ENCODE measurements at places on chromosomes 1 and 21.

DNA sequence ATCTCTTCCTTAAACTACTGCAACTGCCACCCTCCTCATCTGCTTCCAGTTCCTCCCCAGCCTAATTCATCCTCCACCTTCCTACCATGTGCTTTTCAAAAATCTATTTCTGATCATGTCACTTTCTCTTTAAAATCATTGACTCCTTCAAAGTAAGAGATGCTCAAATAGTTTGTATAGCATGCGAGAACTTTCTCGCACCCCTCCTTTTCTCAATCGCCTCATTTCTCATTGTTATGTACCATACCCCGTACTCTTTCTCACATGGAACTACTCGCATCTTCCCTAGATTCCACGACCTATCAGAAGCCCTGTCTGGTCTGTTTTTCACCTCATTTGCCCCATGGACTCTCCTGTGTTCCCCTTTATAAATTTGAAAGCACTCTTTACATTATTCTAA lies 238.2 kb downstream of the NRIP1 start:
- no peak for DNase-seq

- no peak for DNase-seq
Measured at GRCh38 chr1:24294228-24294672, 24.9 kb upstream of the GRHL3 start.

GRCh38 chr1:214896921-214897320 lies 185.6 kb upstream of the KCNK2 start:
- no peak for DNase-seq

DNA sequence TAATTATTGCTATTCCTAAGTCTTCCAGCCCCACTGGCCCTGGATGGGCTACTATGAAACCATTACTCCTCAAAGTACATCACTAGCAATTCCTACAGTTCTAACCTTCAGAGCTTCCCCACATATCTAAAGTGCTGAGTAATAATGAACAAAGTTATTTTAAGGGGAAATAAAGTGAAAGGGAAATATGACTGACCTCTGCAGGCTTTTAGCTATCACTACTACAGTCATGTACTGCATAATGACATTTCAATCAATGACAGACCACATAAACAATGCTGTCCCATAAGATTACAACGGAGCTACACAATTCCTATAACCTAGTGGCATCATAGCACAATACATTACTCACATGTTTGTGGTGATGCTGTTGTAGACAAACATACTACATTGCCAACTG lies 32.5 kb upstream of the ASPM start:
- DNase-seq = no peak

DNA sequence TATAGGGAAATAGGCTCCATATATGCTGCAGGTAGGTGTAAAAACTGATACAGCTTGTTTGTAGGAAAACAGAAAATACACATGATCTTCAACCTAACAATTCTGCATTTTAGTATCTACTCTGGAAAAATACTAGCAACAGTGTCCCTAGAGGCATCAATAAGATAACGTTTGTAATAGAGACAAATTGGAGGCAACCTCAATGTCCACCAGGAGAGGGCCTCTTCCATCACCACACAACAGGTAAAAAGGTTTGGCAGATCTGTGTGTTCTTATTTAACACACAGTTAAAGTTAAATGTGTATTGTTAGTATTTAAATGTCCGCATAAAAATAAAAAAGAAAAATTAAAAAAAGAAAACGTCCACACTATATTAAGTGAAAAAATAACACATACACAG lies 5.4 kb downstream of the EIF2D start:
- no peak for DNase-seq

DNA sequence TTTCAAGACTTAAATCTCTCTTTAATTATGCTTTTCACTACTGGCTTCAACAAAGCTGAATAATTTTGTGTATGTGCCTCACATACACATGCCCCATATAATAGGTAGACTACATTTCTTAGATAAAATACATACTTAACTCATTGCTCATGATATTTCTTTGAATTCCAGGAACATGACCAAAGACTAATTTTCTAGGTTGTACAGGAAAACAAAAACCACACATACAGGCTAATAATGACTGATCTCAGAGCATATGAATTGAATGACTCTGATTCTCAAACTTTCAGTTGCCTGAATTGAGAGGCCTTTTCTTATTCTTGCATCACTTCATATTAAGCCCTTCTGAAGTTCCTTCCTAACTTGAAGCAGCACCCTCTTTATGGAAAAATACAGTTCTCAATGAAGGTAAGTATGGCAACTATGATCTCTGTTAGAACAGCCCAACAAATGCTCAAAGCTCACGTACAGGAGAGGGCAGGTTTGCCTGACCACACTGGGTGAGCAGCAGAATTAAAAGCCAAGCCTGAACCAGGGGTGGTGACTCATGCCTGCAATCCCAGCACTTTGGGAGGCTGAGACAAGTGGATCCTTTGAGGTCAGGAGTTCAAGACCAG lies 22.6 kb upstream of the UAP1 start:
- DNase-seq = no peak

DNA sequence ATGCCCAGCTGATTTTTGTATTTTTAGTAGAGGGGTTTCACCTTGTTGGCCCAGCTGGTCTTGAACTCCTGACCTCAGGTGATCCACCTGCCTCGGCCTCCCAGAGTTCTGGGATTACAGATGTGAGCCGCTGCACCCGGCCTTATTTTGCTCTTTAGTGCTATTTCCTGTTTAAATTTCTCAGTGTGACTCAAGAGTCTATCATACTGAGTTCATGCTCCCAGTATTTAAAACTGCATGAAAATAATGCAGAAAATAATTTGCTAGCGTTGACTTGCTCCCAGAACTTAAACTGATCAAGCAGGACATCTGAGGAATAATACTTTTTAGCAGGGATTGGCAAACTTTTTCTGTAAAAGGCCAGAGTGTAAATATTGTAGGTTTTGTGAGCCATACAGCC lies 86.4 kb upstream of the C1orf21 start:
- DNase-seq = no peak

DNA sequence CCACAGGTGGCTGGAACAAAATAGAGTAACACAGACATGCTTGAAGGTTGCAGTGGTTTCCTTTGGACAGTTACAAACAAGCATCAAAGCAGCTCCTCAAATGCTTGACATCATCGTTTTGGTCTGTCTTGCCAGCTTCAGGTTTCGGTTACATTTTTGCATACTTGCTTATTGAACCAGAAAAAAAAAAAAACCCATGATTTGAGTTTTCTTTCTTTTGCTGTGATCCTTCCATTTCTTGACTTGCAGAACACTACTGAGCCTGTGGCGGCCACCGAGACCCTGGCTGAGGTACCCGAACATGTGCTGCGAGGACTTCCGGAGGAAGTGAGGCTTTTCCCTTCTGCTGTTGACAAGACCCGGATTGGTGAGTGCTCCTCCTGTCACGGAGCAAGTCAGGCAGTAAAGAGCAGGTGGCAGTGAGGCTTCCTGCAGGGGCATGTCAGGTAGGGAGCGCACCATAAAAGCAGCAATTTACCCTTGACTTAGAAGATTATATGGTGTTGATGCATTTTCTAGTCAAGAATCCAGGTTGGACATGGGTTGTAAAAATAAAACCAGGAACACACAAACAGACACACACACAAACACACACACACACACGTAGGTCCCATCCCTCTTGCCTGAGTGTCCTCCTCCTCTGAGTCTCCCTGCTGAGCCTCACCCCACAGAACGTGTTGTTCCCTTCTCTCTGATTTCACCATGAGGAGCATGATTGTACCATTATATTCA lies 30.9 kb downstream of the PRDM2 start:
- DNase-seq = no peak

- no peak for DNase-seq
Measured at GRCh38 chr1:56248138-56248537, 331.2 kb downstream of the PLPP3 start.

GRCh38 chr21:45558044-45558721 lies 15.9 kb upstream of the SLC19A1 start:
- no peak for DNase-seq

- DNase-seq = no peak
Measured at GRCh38 chr1:151638074-151638775, 26.4 kb downstream of the SNX27 start.

- DNase-seq = no peak
Measured at GRCh38 chr21:41823166-41823565, 56.0 kb downstream of the PRDM15 start.

DNA sequence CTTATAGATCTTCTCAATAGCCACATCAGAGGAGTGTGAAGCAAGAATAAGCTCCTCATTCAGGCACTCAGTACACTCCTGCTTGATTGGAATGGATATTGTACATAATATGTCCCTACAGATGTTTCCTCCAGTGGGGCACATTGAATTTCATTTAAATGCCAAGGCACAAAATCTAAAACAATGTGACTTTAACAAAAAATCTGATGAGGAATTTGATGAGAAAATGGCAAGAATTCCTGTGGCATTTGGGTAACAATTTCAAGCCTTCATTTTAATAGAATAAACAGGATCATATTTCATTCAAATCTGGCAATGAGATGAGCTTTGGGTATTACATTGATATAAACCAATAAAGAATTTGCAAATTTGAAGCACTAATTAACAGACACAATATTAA lies 307.7 kb upstream of the PKN2 start:
- no peak for DNase-seq

- no peak for DNase-seq
Measured at GRCh38 chr1:81472387-81472786, 328.3 kb upstream of the ADGRL2 start.

DNA sequence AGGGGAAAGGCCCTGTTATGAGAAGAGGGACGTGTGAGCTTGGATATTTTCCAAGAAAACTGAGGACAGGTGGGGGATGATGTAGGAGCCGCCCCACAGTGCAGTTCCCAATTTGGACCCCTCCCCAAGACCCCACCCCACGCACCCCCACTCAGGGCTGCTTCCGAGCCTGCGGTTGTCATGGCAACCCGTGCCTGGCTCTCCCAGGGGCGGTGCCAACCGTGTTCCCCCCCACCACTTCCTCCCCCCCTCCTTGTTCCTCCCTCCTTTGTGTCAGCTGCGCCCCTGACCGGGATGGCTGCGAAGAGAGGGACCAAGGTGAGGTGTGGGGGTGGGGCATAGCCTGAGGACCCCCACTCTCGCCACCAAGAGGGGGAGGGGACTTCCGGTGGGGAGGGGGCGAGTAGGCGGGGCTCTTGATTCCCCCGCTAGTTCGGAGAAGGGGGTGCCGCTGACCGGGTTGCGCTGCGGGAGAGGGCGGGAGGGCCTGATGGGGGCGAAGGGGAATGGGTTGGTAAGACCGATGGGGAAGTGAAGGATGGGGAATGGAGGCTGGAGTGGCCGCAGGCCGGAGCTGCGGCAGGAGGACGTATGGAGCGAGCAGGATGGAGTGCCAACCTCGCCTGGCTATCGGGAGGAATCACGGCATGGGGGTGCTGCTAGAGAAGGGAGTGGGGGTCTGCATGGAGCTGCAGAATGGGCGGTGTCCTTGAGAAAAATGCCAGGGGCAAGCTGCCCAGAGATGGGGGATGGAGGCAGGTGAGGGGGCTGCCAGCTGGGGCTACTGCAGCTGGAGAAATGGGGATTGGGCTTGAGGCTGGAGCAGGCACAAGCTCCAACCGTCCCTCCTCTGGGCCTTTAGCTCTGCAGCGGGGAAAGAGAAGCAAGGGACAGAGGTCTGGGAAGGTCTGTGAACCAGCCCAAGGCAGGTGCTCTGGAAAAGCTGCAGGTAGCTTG lies 953 bp downstream of the TRIM46 start:
- DNase-seq = no peak

- no peak for DNase-seq
Measured at GRCh38 chr1:245448975-245449431, 294.2 kb downstream of the KIF26B start.

GRCh38 chr21:38202811-38203210 lies 54.0 kb upstream of the KCNJ15 start:
- DNase-seq = no peak

- DNase-seq = no peak
Measured at GRCh38 chr1:85313888-85314696, 37.7 kb upstream of the BCL10 start.

GRCh38 chr21:39373634-39374033 lies 24.7 kb upstream of the HMGN1 start:
- DNase-seq = peak; percentile 41

DNA sequence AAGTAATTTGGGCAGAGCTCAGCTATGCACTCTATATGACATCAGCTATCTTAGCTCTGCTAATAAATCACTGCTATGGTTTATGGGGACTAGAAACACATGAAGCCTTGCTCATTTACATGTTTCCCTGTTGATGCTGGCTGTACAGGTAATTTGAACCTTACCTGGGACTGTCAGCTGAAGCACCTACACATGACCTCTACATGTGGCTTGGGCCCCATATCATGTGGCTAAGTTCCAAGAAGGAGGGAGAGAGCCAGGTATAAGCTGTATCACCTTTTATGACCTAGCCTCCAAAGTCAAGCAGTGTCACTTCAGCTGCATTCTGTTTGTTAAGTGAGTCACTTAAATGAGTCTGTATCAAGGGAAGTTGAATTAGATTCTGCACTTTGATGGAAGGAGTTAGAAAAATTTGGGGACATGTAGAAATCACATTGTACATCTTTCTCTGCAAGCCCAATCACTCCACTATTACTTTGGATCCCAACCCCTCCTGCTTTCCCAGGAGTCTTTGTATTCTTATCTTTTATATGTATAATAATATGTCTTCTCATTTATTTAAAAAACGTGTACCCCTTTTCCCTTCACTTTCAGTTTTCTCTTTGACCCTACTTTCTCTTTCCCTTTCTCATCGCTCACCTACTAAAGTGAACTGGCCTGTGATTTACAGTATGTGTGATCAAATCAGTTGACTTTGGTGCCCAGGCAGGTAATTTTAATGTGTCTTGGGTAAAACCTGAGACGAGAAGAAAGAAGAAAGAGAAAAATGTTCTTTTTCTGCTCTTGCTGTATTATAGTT lies 53.4 kb upstream of the PRKACB start:
- no peak for DNase-seq

DNA sequence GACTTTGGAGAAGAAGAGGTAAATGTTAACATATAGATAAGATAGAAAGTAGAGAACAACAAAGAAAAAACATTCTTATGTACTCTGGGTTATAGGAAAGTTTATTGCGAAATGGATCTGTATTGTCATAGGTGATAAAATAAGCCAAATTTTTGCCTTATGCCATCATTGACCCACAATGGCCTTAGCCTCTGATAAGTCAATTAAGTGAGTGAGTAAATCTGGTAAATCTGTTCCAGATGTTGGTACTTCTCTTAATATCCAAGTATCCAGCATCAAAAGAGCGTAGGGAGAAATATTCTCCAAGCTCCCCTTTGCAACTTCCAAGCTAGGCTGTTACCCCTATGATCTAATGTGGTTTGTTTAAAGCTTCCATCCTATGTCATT lies 38.3 kb upstream of the CLCA4 start:
- DNase-seq = no peak

- DNase-seq = no peak
Measured at GRCh38 chr1:20087668-20088067, 17.7 kb downstream of the PLA2G5 start.

GRCh38 chr1:10897981-10898728 lies 101.7 kb upstream of the CASZ1 start:
- no peak for DNase-seq

- DNase-seq = no peak
Measured at GRCh38 chr1:225963735-225964530, 22.9 kb upstream of the LEFTY2 start.

DNA sequence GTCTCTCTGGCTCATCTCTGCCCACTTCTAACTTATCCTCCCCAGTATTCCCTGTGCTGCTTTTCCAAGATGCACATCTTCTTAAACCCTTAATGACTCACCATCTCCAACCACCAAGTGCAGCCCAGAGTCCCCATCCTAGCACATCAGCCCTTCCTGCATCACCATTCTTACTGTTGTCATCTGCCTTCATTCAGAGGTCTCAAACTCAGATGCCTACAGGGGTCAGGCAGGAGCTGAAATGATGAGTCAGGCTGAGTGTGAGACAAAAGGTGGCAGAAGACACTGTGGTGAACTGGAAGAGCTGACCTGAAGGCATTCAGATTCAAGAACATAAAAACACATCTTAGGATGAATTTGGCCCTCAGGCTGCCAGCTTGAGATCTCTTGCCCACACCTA lies 34.6 kb downstream of the OLFML2B start:
- DNase-seq = no peak

Data from SIG-M5 (cell line).